Bone marrow (tissue), 2 donors: ENCODE measurements at places on chromosomes 13 and 19.

GRCh38 chr13:37695200-37695599 lies 96.6 kb upstream of the POSTN start:
- DNase-seq = no peak

- DNase-seq = no peak
Observed at GRCh38 chr13:111181977-111182376, 66.9 kb downstream of the ARHGEF7 start.

- no peak for DNase-seq
Observed at GRCh38 chr19:15684828-15685227, 11.9 kb downstream of the CYP4F12 start.

- no peak for DNase-seq
Observed at GRCh38 chr19:14015524-14016035, 9.5 kb upstream of the RFX1 start.

DNA sequence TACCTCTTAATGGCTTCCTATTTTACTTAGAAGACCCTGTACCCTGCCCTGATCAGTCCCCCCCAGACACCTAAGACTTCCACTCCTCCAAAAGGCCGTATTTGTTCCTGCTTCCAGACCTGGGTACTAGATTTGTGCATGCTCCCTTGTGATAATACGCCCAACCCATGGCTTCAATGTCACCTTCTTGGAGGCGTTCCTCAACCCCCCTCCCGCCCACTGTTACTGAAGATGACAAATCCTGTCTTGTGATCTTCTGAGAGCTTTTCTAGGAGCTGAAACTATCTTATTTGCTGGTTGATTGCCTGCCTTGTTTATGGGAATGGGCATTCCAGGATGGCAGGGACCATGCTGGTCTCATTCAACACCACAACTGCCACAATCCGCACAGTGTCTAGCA lies 9.4 kb downstream of the SLC25A23 start:
- DNase-seq = no peak

- DNase-seq = no peak
Observed at GRCh38 chr19:15276620-15277215, 44.5 kb upstream of the EPHX3 start.

- DNase-seq = no peak
Observed at GRCh38 chr19:4369109-4369887, 25.9 kb downstream of the MPND start.

DNA sequence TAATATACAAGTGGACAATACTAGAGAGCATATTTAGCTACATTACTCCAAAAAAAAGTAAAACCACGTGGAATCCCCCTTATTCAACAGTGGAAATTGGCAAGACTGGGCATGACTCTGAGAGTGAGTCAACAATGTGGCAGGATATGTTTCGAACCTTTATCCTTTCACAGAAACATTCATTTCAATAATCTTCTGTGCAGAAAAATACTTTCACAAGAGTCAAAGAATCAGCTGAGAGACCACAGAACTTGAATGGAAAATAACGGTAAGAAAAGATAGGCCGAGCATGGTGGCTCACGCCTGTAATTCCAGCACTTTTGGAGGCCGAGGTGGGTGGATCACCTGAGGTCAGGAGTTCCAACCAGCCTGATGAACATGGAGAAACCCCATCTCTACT lies 25.1 kb upstream of the CD70 start:
- DNase-seq = no peak

DNA sequence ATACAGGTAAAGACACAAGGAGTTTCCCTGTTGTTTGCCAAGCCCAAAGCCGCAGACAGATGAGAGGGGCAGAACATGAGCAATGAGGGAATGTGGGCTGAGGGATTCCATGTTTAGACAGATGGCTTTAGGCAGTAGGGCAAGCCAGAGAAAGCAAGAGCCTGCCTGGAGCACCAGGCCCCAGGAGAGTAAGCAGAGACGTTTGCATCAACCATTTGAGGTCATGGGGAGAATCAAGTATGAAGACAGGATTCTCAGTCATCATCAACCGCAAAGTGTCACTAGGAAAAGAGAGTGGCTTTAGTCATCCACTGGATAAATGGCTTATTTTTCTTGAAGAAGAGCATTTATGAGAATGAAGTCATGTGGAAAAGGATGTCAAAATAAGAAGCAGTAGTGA lies 184.7 kb downstream of the COG6 start:
- no peak for DNase-seq

DNA sequence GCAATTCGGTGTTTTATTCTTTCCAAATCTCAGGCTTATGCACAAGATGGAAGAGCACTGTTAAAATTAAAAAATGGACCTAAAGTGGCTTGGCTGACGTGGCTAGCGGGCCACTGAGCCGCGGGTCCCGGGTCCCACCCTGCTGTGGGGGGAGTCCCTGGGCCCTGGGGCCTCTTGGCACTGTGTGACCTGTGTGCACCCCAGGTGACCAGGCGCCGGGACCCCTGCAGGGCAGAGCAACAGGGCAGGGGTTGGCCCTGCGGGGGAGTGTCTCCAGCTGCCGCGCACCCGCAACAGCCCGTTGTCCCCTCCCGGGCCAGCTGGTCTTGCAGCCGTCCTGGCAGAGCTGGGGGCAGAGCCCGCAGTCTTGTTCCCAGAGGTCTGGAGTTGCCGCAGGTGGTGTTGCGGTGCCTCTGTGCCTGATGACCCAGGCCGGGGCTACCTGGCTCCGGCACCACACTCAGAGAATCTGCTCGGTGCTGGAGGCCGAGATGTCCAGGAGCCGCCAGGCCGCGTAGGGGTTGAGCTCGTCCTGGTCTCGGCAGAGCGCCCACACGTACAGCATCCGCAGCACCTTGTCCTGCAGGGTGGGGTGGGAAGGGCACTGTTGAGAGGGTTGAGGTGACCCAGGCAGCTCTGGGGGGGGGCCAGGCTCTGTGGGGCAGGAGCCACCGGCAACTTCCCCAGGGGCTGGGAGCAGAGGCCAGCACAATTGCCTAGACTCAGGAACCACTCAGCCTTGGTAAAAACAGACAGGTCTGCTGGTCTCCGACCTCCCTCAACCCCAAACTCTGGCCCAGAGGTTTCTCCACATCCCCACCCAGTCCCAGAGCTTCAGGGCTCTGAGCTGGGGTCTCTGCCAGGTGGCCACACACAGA lies 1.0 kb upstream of the CTXN1 start:
- no peak for DNase-seq

DNA sequence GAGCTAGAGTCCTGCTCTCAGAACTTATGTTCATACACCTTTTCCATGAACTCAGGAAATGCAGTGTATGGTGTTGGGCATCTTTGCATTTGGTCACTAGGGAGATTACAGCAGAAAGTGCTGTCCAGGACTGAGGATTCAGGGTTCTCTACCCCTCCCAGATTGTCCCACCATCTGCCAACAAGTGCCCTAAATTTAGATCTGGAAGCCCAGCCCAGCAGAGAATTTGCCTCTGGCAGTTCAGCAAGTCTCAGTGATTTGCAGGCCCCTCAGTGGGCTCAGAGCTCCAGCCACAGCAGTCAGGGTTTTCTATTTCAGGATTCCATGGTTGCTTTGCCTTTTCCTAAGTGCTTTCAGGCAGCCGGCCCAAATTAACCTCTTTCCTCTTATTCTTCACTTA lies 23.4 kb downstream of the CNFN start:
- no peak for DNase-seq

- no peak for DNase-seq
Observed at GRCh38 chr19:19550485-19550929, 12.4 kb downstream of the CILP2 start.
